ENCODE measurements at places on chromosomes 13 and 19. TPM values are rescaled to one million over a fixed set of nuclear protein-coding genes. Genes with fewer than 3 reads are reported as not detected.

Gene EXOC3L2
- not detected for total RNA-seq

Gene CBY2
- total RNA-seq: not detected

Gene TMC4
- total RNA-seq: 23.2 TPM

Gene NAXD
- total RNA-seq: 24.8 TPM

Gene METTL21C
- total RNA-seq: not detected

Gene URAD
- total RNA-seq: not detected

Gene LMTK3
- total RNA-seq: 1.3 TPM

Gene SYCN
- not detected for total RNA-seq

Gene WDR83
- total RNA-seq: 21.1 TPM

Gene MISP3
- total RNA-seq: 1.4 TPM

Gene ZNF541
- total RNA-seq: not detected

Gene CGB8
- not detected for total RNA-seq

Gene ZNF285
- 2.2 TPM for total RNA-seq

Gene SGTA
- 26.5 TPM for total RNA-seq

Gene IGFL1
- total RNA-seq: not detected

Gene ZSCAN4
- 0.13 TPM for total RNA-seq

Gene ZNF177
- total RNA-seq: 1.2 TPM

Gene NCCRP1
- 9.5 TPM for total RNA-seq

Gene CFAP97D2
- total RNA-seq: not detected

Gene PLA2G4C
- total RNA-seq: 1.1 TPM

Gene DNAJB1
- 117 TPM for total RNA-seq

Gene LENG1
- 13.4 TPM for total RNA-seq

Gene BRSK1
- 0.51 TPM for total RNA-seq

Gene PCDH9
- 0.26 TPM for total RNA-seq

Gene CNMD
- not detected for total RNA-seq

Gene CGB3
- not detected for total RNA-seq

Gene ELSPBP1
- not detected for total RNA-seq

Gene WDR62
- 0.26 TPM for total RNA-seq

Gene ZNF491
- total RNA-seq: 0.64 TPM

Gene BRME1
- 0.26 TPM for total RNA-seq

Gene WTIP
- total RNA-seq: 43.9 TPM

Gene APC2
- under 0.01 TPM for total RNA-seq
